ENCODE measurements at places on chromosomes 2 and 18.

DNA sequence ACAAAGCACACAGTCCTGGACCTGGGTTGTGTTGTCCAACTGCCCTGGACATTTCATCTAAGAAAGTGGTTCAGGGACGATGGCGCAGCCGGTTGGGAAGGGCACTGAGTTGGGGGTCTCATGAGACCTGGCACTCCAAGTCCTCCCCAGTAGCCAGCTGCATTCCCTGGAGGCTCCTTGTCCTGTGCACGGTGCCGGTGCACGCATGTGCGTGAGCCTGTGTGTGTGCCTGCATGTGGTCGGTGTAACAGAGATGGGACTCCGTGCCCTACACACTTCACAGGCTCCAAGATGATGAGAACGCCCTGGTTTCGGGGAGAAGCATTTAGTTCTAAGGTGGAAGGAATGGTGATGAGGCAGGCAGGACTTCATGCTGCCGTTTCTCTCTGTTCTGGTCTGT lies 124.9 kb upstream of the PXDN start:
- peak; percentile 43 for DNase-seq

DNA sequence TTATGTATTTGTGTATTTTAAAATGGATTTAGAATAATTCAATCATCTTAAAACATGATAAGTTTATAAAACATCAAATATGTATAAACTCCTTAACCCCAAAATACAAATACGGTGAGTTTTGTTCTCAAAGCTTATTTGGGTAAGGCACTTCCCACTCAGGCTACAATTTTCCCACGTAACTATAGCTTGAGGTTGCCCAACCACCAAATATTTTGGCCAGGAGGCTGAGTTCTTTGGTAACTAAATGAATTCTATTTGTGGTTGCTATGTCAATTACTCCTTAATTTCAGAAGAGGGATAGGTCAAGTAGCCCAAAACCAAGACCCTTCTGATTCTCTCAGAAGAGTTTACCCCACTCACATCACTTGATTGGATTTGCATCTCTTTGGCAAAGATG lies 70.4 kb downstream of the MYL12B start:
- no peak for DNase-seq

- peak; percentile 54 for DNase-seq
These were observed 4.6 kb downstream of the TTR start for GRCh38 chr18:31596081-31596872.

DNA sequence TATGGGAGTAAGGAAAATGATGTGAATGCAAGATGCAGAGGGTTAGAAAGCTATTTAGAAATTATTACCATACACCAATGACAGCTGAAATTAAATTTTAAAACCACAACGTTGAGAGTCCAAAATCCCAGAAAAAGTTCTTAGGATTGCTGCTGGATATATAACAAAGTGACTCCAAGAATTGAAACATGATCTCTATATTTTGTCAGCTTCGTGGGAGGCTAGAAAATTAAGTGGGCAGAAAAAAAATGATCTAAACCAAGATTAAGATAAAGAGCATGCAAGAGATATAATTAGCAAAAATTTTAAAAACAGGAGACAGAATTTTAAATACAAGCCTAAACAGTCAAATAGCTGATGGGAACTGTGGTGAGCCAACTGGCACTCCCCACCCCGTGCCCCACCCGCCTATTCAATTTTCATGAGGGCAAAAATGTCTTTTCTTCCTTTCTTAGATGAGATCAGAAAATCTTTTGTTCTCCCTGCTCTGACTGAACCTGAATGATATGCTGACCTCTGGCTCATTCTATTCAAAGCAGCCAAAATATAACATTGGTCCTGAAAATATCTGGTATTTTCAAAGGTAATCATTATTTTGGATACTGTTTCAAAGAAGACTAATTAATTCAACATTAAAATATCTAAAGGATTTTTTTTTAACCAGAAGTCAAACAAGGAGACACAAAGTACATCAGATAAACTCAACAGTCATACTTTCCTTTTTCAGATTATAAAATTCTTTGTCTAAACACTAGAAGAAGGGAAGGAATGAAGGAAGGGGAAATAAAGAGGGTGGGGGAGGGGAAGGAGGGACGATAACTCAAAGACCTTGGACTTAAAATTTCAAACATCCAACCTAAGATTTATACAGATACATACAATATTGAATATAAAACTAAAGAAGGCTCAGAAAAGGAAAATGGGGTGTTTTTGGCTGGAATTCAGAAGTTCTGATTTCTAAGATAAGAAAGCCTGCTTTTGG lies 12.2 kb downstream of the KANSL3 start:
- DNase-seq = no peak

DNA sequence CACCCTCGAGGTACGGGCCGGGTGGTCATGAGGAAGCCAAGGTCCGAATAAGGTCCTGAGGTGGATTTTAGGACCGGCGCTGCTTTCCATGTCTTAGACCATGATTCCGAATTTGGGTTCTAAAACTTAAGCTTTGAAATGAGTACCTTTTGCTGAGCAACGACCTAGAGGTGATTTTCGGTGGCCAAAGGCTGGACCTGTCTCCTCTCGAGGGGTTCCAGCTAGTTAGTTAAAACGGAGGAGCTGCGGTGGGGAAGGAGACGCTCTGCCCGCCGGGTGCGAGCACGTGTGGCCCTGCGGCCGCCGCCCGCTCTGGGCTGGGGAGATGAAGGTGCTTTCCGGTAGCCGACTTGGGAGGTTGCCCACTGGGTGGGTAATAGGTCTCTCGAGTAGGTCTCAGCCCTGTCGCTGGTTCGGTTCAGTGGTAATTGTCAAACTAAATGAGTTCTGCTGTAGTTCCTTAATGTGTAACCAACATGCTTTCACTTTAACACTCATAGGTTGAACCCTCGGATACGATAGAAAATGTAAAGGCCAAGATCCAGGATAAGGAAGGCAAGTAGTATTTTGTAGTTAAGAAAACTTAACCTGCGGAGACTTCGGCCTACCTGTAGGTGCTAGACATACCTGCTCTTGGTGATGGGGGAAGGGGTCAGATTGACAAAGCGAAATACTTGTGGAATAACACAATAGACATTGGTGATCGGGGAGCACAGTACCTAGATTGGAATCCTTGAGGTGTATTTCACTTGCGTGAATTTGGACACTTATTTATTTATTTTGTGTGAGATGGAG lies 572 bp downstream of the RPS27A start:
- DNase-seq = peak; percentile 87

- no peak for DNase-seq
These were observed 746.3 kb upstream of the CHAC2 start for GRCh38 chr2:53021292-53021691.

GRCh38 chr18:69865776-69866175 lies 81.9 kb downstream of the CD226 start:
- DNase-seq = no peak

DNA sequence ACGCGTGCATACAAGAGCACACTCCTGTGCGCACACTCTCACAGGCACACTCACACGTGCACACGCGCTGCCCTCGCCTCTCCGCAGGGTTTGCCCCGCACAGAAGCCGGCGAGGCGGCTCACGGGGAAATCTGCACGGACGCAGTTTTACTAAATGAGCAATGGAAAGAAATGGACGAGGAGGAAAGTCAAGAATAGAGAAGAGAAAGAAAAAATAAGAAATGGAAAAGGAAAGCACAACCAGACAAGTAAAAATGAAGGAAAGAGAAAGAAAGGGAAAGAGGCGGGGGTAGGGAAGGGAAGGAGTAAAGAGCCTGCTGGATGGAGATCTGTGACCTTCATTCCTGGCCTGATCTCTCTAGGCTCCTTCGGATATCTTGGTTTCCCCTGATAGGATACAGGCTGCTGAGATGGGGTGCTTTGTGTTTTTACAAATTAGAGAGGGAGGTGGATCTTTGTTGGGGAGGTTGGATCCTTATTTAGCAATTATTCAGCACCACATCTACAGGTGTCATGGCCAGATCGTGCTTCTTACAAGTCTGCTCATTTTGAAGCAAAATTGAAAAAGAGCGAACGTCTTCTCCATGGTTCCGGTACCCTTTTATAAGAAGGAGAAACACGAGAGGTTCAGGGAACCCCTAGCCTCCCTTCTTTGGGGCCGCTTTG lies 693 bp upstream of the LRP2 start:
- DNase-seq = peak; percentile 80

- no peak for DNase-seq
These were observed 240.9 kb downstream of the RNF152 start for GRCh38 chr18:61651880-61652268.

DNA sequence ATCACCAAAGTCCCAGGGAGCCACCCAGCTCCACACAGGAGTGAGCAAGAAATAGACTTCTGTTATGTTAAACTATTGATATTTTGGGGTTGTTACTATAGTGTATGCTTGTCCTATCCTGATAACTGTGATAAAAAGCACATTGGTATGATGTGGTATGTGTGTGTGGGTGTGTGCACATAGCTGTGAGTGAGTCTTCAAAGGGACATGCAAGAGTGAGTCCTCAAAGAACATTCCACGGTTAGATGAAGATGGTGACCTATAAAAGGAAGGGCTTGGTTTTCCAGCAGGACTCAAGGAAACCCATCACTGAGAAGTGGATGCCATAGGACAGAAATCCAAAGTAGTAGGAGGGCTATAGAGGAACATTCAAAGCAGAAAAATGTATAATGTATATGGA lies 342.9 kb downstream of the TSN start:
- DNase-seq = no peak

DNA sequence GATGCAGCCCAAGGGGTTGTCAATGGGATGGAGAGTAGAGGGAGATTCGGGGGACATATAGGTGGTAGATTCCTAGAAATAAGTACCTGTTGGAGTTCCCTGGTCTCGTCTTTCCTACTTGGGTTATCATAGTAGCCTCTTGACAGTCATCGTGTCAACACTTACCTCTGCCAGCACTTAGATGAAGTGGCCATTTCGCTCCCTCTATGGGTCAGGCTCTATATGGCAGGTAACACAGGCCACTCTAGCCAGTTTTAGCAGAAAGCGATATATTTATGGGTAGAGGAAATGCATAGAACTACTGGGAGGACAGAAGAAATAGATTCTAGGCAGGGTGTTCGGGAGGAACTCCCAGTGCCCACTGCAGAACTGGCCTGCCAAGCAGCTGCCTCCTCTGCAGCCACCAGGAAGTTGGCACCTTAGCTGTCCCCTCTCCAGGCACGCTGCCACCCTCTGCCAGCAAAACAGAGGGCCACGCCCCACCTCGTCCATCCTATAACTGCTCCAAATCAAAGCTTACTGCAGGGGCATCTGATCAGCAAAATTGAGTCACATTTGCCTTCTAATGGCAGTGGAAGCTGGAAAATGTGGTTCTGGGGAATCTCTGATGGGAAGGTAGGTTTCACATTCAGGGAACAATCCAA lies 181.3 kb downstream of the INSIG2 start:
- DNase-seq = no peak

DNA sequence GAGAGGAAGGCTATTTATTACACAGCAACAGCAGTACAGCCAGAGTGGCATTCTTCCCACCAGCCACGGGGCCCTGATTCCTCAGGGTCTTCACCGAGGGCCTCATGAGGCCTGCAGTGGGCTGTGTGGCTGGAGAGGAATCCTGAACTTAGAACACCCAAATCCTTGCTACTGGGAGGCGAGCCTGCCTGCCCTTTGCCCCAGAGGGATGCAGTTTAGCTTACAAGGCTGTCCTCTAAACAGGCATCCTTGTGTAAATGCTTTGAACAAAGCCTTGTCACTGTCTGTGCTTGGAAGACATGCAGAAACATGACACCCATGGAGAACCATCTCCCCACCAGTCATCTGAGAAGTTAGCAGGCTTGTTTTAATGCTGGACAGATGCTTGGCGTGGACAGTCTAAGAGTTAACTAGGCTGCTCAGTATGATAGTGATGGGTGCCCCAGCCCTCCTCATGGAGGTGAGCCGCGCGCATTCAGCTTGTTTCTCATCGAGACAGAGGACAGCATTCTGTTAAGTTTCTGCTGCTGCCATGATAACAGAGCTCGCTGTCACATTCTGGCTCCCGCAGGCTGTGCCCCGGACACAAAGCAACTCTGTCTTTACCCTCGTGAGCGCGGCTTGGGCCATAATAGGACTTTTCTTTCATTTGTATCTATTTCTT lies 42.9 kb downstream of the ADI1 start:
- peak; percentile 25 for DNase-seq

DNA sequence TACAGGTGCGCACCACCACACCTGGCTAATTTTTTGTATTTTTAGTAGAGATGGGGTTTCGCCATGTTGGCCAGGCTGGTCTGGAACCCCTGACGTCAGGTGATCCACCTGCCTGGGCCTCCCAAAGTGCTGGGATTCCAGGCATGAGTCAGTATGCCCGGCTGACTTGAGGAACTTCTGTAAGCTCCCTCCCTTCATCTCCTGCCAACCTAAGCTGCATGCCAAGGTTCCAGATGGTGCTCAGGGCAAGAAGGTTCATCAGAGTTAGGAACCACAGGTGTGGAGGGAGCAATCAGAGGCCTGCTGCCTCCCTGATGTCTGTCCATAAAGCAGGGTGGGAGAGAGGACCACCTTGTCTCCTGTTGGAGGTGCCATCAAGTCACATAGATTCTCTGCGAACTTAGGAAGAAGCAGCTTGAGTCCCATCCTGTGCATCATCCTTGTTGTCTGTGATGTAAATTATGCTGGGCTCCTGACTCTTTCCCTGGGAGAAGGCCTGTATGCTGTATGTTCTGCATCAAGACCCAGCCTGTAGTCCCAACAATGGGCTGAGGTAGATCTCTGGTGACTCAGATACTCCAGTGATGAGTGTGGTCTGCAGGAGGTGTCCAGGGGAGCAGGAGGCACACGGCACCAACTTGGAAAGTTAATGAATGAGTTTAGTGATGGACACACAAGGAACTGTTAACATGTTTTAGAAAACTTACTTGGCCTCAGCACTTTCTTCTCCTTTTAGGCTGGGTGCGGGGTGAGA lies 53.1 kb downstream of the TMEM17 start:
- no peak for DNase-seq

GRCh38 chr18:58266291-58266690 lies 222.3 kb downstream of the NEDD4L start:
- DNase-seq = no peak

GRCh38 chr2:39657287-39657937 lies 8.3 kb upstream of the TMEM178A start:
- no peak for DNase-seq

- DNase-seq = no peak
These were observed 45.4 kb downstream of the ARMC9 start for GRCh38 chr2:231243866-231244265.

- DNase-seq = no peak
These were observed 396.4 kb downstream of the PIK3C3 start for GRCh38 chr18:42351455-42351854.

Data from osteoblast (primary cell).